Cortex of kidney (tissue), 1 donor: ENCODE measurements at places on chromosomes 5 and 9.

- no peak for DNase-seq
Measured at GRCh38 chr9:13480693-13481092, 201.2 kb upstream of the MPDZ start.

DNA sequence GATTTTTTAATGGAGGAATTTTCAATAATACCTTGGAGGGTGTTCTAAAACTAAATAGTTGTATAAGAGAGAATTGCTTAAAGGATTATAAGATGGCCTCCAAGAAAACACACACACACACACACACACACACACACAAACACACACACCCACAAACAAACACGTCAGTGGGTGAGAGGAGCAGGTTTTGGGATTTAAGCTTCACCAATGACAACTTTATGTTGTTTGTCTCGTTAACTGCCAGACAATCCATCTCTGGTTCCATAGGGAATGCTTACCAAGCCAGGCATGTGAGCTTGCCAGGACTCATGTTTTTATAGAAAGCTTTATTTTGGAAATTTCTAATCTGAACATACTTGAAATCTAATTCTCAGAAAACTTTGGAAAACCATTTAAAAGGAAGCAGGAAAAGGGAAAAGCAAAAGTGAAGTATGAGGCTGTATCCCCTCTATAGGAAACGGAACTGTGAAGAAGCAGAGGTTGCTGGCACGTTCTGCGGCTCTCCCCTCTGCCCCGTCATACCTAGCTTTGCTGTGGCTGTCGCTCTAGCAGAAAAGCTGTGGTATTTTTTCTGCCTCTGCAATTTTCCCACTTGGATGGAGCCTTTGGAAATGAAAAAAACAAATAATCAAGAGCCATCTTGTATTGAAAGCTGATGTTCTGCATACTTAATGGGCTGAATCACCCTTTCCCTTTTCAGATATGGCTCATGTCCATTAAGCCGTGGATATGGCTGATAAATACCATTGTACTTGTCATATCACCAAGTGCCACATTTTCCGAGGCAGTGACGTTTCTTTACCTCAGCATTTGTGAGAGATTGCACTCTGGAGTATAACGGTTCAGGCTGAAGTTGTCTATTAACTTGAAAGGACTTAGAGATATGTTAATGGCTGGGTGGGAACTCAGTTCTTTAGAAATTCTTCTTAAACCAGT lies 112.7 kb downstream of the NTRK2 start:
- no peak for DNase-seq

DNA sequence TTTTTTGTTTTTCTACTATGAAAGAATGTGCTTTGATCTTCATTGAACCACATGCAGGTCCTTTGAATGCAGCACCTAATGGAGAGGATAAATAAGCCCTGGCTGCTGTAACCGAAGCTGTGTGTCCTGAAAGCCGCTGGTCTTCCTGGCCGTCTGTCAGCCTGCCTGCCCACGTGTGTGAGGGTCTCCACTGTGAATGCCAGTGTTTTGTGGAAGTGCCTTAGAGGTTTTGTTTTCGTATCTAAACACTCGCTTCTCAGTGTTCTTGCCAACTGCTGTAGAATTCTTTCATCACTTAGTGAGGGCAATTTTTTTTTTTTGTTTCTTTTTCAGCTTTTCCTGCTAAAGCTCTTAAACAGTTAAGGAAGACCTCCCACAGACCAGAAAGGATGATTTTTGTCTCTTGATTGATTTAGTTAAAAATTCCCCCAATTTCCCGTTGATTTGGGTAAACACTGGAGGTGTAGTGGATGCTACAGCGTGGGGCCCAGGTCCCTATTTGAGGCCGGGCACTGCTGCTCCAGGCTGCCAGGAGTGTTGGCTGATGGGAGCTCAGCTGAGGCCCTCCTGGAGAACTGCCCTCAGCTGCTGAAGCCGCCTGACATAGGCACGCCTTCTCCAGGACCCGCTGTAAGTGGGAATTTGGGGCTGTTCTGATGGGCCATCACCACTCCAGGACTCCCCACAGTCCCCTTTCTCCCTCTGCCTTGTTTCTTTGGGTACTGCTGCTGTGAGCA lies 29.2 kb upstream of the PTCH1 start:
- DNase-seq, result no peak

DNA sequence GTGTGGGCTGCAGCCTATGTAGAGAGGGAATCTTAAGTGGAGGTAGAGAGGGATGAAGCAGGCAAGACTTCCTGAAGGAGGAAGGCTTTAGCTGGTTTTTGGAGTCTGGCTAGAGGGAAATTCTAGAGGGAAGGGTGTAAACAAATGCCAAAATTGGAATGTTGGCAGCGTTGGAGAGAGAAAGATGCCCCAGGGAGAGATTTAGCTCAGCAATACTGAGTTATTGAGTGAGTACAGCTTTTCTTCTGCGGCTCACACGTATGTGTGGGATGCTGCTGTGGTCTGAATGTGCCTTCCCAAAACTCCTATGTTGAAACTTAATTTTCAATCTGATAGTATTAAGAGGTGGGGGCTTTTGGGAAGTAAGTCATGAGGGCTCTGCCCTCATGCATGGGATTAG lies 24.5 kb upstream of the GLRA1 start:
- DNase-seq, result no peak

DNA sequence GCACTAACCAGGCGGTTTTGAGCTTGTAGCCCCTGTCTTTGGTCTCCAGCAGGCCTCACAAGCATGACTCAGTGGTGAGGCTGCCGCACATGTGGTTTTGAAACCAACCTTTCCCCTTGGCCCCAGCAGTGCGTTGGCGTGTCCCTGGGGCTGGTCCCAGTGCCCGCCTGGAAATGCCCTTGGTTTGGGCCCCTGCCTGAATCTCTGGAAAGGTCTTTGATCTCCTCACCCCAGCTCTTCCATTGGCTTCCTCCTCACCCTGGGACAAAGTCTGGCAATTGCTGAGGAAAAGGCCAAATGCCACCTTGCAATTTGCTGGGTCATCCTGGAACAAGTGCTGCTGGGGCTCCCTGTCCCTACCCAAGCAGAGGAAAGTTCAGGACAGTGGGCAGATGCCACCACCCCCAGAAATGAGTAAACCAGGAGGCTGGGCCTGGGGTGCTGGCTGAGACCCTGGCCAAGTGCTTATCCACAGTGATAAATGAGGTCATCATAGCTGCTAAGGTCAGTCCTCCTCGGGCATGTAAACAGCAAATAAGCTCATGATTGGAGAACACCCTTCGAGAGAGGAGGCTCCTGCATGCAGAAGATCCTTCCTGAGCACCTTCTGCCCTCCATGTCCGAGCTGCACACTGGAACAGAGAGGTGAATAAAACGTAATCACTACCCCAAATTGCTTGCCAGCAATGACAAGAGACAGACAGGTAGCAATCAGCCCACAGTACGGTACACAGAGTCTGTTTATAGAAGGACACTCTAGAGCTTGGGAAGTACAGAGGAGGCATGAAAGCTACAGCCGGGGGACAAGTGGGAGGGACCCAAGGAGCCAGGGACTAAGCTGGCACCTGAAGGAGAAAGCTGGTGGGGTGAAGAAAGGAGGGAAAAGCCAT lies 98.9 kb upstream of the CPEB4 start:
- DNase-seq, result no peak

DNA sequence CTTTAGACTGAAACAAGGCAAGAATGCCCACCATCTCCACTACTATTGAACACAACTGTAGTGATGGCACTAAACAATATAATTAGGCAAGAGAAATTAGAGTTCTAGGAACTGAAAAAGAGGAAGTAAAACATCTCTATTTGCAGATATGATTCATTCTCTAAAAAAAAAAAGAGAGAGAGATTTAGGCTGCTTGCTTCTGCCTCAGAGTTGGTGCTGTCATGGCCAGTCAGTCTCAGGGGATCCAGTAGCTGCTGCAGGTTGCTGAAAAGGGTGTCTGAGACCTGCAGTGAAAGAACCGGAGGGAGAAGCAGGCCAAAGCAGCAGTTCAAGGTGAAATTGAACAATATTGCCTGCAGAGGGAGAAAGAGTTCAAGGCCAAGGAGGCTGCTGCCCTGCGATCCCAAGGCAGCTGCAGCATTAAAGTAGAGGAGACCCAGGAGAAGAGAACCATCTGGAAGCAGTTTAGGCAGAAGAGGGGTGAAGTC lies 72.5 kb downstream of the AP3B1 start:
- DNase-seq, result no peak

DNA sequence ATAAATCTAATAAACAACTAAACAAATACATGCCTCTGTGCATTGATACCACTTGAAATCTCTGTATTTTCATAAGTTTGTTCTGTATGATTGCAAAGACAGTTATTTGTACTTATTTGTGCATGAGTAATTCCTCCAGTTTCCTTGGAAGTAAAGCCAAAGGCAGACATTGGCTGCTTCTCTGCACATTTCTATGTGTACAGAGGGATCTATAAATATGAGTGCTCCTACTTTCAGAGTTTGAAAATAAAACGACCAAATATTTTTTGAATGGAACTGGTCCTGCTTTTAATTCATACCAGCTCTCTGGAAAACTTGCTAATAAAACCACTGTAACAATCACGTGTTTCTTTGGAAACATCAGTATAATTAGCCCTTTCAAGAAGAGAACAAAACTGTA lies 306.5 kb downstream of the MAN2A1 start:
- no peak for DNase-seq

DNA sequence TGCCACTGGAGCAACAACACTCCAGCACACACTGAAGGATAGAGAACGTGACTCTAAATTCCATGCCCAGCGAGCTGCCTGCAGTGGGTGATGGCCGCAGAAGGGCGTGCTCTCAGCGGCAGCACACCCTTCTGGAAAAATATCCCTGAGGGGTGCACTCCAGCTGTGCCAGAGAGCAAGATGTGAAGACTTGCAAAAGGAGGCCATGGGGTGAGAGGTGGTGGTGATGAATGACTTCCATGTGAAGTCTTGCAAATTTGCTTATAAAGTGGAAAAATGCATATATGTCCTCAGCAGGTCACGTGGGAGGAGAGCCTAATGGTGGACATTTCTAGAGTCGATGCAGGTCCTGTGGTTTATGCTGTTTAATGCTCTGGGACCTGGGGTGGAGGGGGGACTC lies 39.8 kb upstream of the COL5A1 start:
- DNase-seq, result no peak

- DNase-seq, result no peak
Measured at GRCh38 chr5:176542135-176542595, 5.0 kb upstream of the RNF44 start.

DNA sequence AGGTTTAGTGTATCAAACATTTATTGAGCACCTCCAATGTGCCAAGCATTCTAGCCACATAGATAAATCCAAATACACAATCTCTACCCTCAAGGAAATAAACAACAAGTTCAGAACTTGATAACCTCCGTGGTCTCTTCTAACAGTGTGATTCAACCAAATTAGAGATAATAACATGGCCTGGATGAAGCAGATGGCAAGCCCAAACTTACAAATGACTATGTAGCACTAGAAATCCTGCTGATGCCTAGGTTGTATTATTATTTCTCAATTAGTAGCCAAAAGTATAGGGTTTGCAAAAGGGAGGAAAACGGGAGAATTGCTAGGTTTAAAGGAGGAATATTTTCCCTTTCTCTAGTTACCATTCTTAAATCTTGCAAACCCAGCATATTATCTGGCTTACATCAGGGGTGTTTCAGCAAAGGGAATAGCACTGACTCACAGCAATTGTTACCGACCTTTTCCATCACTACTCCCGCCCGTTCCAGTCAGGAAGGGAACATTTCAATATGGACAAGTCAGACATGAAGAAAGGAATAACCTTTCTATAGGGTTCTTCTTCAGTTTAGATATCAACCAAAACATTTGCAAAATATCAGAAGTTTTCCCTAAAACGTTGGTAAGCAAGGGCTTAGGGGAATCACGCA lies 2.3 kb downstream of the DPYSL3 start:
- DNase-seq, result no peak

DNA sequence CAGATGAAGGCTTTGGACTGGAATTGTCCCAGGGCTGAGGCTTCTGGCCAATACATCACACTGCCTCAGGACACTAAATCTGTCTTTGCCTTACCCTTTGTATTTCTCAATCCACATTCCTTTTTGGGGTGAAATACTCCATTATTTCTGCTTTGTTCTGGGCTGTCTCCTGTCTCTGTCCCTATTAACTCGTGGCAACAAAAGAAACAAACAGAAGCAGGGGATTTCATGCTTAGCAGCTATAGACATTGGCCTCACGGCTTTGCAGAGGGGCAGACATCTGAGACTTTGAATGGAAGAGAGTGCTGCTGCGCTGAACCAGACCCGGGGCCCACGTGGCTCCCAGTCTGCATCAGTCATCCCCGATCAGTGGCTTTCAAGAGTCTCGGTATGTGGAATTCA lies 129.7 kb downstream of the ARL15 start:
- DNase-seq, result no peak
